ENCODE measurements at places on chromosomes 6 and 20.

GRCh38 chr6:150491811-150492172 is 107.9 kb upstream of the PLEKHG1 start:
- no peak for DNase-seq

- DNase-seq: no peak
Observed at GRCh38 chr20:51696304-51697071, 71.7 kb downstream of the ATP9A start.

GRCh38 chr6:2165286-2165685 is 80.1 kb downstream of the GMDS start:
- no peak for DNase-seq

DNA sequence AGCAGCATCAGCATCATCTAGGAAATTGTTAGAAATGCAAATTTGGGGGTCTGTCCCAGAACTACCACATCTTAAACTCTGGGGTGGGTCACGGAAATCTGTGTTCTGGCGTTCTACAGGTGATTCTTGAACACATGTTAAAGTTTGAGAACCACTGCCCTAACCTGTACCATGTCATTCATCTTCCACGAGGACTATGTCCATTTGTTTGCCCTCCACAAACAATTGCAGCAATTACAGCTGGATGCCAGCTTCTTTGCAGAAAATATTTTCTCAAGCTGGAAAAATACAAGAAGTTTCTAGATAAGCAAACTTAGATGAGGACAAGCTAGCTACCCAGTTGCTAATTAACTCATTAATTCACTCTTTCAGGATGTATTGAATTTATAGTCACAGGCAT is 54.1 kb downstream of the MAFB start:
- no peak for DNase-seq

- no peak for DNase-seq
Observed at GRCh38 chr6:3560211-3560610, 103.4 kb upstream of the SLC22A23 start.

DNA sequence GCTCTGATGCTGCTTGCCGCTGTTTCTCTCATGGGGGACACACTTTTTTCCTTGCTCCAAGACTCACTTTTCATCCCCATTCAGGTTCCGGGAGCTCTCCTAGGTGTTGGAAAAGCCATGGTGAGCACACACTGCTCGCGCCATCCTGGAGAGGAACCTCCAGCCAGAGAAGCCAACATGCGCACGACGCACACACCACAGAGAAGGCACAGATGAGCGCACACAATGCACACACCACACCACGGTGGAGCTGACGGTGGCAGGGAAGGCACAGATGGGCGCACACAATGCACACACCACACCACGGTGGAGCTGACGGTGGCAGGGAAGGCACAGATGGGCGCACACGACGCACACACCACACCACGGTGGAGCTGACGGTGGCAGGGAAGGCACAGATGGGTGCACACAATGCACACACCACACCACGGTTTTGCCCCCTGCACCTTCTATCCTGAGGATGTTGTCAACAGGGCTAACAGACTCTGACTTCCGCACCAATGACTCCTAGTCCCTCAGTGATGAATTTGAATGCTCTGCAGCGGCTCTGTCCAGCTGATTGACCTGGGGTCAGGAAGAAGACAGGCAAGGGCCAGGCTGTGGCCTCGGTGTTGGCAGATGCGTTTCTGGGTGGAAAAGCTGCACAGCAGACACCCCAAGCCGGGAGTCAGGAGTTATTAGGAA is 154.7 kb downstream of the ERMARD start:
- DNase-seq: no peak

GRCh38 chr6:139905404-139906052 is 531.1 kb upstream of the CITED2 start:
- DNase-seq: no peak

DNA sequence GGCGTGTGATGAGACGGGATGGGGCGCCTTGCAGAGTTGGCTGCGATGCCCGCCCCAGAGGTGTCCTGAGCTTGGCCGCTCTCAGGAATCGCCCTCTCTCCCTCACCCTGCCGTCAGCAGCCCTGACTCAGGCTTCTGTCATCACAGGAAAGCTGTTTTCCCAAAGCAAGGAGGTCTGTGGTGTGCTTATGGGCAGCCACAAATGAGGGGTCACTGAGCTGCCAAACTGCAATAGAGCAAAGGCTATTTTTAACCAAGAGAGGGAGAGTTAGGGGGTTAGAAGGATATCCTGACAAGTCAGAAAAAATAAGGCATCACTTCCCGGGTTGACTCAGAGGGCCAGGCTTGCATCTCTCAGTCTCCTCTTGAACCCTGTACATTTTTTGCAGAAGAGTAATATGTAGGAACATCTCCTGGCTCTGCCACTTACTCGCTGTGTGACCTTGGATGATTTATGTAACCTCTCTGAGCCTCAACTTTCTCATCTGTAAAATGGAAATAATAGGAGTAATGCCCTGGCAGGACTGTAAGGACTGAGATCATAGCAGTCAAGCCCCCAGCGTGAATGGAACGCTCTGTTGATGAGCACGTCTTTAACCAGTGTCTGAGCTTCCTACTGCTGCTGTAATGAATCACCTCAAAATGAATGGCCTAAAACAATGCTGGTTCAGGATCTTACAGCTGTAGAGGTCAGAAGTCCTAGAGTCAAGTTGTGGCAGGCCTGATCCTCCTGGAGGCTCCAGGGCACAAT is 181.9 kb downstream of the NFATC2 start:
- no peak for DNase-seq

- no peak for DNase-seq
Observed at GRCh38 chr6:1613346-1613687, 3.6 kb downstream of the FOXC1 start.

GRCh38 chr6:148565930-148566663 is 180.7 kb upstream of the UST start:
- DNase-seq: no peak

- no peak for DNase-seq
Observed at GRCh38 chr6:81465859-81466258, 286.6 kb downstream of the TENT5A start.

DNA sequence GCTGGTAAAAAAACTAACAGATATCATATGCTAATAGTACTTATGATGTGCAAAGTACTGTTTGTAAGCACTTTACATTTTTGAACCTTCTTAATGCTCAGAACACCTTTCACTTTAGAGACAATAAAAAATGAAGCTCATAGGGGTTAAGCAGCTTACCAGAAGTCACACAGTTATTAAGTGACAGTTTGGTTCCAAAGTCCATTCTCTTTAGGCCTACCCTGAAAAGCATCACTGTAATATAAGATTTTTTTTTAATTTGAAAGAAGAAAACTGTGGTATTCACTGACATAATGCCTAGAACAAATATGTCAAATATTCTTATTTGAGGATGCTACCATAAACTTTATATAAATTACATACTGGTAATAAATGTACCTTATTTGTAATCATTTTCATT is 127.6 kb upstream of the RUNX2 start:
- no peak for DNase-seq

DNA sequence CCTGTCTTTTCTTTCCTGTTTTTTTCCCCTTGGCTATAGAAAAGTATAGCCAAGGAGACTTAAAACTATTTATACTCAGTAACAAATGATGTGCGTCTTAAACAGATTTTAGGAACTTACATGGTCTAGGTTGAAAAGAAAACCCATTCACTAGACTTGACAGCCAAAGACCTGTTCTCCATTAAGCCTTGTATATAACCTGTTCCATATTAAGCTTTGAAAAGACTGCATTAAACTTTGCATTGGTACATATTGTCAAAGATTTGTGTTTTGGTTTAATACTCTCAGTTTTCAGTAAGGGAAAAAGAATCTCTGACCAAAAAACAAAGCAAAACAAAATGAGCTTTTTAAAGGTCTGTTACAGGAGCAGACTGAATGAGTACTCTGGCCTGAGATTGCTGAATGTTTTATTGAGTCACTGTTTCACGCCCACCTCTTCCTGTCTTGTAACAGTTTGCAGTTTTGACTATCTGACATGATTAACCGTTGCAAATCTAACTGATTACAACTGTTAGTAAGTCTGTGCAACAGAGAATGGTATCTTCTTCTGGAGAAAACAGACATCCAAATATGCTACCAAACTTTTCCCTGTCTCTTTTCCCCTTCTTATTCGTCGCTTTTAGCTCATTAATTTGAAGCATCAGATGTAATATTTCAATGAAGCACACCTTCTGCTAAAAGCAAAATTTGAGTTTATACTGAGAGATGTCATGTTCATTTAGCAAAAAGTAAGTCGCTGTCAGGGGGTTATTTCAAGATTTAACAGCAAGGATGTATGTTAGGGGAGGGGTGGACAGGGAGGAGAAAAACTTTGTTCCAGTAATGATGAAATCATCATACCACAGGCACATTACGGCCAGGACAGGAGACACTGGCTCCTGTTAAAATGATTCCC is 59.1 kb upstream of the SUPT3H start:
- DNase-seq: peak; percentile 36

GRCh38 chr6:1386038-1386709 is 3.2 kb upstream of the FOXF2 start:
- no peak for DNase-seq

DNA sequence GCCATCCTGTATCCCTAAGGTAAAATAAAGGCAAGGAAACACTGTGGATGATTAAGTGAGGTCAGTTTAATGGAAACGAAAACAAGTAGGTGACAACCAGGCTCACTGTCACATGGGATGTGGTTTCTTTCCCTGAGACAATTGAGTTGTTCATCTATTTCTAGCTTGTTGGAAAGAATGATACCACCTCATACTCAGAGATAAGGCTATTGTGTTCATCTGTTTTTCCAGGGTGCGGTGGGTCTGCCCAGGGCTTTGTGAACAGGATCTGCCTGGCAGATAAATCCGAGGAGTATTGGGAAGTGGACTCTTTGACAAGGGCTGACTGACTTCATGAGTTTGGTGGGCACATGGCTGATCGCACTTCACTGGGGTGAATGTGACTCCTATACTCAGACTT is 80.8 kb upstream of the TIAM2 start:
- no peak for DNase-seq

DNA sequence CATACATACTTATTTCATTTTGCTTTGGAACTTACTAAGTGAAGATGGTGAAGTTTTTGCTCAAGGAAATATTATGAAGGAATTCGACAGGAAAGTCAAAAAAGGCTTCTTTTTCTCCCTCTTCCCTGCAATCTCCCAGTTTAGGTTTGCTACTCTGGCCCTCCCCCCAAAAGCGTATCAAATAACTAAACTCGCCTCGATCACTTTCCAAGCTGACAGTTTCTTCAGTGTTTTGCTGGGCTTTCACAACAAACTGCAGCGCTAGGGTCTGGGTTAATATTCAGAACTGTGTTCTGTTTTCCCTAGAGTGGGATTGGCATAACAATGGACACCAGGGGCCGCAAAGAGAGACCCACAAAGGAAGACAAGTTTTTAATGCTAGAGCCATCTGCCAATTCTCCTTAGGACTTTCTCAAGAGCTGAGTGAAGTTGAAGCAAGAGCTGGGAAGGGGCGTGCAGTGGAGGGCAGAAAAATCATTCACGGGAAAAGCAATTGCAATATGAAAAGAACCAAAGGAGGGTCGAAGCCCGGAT is 57.8 kb downstream of the ATP9A start:
- DNase-seq: no peak

GRCh38 chr6:5302995-5303622 is 41.8 kb downstream of the FARS2 start:
- peak; percentile 23 for DNase-seq

- no peak for DNase-seq
Observed at GRCh38 chr6:90420500-90420899, 123.9 kb upstream of the BACH2 start.

GRCh38 chr6:36296240-36296639 is 26.4 kb downstream of the PNPLA1 start:
- no peak for DNase-seq

DNA sequence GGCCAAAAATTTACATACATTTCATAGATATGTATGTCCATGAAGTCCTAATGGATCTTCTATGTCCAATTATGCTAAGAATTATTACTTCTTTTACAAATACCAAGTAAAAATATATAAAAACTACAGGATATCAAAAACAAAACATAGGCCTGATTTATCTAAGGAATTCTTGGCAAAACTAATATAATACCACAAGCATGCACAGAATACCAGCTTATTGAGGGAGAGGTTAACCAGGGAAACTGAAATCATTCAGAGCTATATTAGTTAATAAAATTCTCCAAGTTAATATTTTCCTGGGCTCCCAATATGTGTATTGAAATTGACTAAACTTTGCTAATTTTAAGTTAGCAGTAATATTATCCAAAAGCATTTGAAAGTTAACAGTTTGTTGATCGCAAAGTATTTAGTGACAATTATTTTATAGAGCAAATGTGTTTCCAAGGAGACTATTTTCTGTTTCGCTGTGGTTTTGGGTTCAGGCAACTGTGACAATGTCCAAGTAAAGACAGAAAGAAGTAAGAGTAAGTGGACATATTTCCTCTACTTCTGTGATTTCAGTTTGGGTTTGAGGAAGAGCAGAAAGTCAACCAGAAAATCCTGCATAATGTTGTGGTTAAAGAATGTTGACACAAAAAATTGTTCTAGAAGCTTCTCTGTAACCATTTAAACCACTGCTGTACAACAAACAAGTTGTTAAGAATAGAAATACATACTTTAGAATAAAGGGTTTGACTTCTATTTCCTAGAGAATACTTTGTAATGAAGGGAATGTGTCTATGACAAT is 167.4 kb downstream of the COL21A1 start:
- DNase-seq: no peak

GRCh38 chr6:22800451-22800850 is 231.1 kb downstream of the HDGFL1 start:
- DNase-seq: no peak

DNA sequence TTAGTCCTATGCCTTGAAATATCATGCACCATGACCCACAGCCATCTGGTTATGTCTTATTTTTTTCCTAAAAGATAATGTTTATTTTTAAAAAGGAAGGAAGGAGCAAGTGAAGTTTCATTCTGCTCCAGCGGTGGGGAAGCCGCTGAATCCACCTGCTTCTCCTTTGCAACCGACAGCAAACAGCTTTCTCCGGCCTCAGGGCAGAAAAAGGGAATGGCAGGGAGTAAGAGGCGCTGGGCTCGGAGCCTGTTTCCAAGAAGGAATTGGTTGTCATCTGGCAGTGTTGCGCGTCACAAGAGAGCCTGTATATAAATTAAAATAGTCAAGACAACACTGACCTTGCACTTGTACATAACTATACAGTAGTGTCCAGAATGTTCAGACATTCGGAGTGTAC is 14.2 kb downstream of the GFRA4 start:
- DNase-seq: no peak

GRCh38 chr6:152727507-152727906 is 23.1 kb upstream of the VIP start:
- DNase-seq: no peak

GRCh38 chr6:313917-314316 is 21.6 kb downstream of the DUSP22 start:
- no peak for DNase-seq

DNA sequence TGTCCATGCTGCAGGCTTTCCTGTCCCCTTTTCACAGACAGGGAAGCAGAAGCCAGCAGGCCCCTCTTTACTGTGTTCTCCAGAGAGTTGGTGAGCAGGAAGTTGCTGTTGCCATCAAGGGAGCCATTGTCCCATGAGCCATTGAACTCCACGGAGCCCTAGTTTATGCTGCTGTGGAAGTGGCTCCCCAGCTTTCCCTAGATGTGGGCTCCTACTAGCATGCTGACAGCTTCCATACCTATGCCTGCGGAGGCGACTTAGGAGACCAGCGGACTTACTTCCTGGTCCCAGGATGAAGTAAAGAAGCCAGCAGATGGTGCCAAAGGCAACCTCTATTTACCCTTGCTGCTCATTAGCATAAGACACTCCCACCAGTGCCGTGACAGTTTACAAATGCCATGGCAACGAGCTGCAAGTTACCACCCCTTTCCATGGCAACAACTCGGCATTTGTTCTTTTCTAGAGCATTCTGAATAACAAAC is 30.8 kb upstream of the FKBP1A start:
- DNase-seq: no peak
